ENCODE measurements at places on chromosomes 7 and 10.

GRCh38 chr7:92698237-92698841 is 108.1 kb upstream of the FAM133B start:
- no peak for DNase-seq

DNA sequence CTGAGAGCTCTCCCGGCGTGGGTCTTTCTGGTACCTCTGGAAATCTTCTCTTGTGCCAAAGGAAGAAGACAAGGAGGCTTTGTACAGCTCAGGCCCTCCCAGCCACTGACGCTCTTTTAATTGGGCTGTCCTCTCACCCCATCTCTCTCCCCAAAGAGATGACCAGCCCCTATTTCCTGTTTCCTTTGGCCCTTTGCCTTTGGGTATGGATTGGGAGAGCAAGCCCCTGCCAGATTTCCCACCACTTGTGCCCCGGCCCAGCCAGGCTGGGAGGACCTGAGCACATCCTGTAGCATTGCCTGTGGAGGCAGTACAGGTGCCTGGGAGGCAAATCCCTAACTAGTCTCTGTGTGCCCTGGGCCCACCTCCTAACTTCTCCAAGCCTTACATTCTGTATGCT is 5.7 kb upstream of the PLAC9 start:
- no peak for DNase-seq

- no peak for DNase-seq
Measured at GRCh38 chr10:100173035-100173434, 12.8 kb downstream of the ERLIN1 start.

DNA sequence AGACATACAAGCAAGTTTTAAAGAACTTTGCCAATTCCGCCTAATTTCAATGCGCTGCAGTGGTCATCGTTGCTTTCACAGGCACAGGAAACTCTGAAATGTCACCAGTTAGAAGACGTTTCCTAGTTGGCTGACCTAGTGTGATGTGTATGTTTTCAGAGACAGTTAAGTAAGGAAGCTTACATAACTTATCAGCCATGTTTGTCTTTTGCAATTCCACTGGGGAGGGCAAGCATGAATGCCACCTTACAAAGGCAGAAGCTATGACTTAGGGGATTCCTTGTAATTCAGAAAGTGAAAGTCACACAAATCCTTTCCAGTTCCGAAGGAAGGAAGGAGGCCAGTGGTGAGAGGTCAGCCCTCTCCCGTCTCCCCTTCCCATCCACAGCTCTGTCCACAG is 15.0 kb upstream of the NPS start:
- no peak for DNase-seq

GRCh38 chr10:11516431-11516746 is 95.1 kb downstream of the USP6NL start:
- no peak for DNase-seq

- no peak for DNase-seq
Measured at GRCh38 chr10:70503776-70504175, 25.2 kb downstream of the PALD1 start.

DNA sequence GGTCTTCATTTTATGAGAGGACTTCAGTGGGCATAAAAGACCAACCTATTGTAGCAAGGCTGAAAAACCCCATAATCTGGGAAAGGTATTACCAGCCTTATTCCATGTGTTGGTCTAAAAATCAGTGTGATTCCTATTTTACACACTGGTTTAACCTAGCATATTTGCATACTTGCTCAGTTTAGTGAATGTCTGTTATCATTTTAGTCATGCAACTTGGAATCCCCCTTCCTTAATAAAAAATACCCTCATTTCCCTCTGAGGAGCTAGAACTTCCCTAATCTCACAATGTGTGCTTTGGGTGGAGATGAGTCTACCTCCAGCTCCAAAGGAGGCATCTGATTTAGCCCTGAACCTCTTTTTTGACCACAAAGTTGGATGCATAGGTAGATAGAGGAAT is 312.8 kb upstream of the SORCS1 start:
- DNase-seq = no peak

- DNase-seq = no peak
Measured at GRCh38 chr7:17501441-17502212, 203.2 kb downstream of the AHR start.

DNA sequence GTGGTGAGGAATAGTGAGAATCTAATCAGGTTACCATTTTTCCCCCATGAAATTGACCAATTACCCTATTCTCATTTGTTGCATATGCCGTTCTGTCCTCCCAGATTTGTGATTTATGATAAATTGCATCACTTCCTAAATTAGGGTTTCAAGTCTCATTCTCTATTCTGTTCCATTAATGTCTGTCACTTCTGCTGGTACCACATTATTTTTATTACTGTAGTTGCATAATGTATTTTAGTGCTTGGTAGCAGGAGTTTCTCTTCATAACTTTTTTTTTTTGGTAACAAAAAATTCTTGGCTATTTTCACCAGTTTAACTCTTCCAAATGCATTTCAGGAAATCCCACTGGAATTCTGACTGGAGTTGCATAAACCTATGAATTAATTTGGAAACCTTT is 44.0 kb upstream of the FAM133B start:
- no peak for DNase-seq

- DNase-seq = no peak
Measured at GRCh38 chr7:617614-618538, 98.2 kb upstream of the PDGFA start.

GRCh38 chr10:22321924-22322640 is 1.2 kb downstream of the BMI1 start:
- DNase-seq = peak; percentile 25

DNA sequence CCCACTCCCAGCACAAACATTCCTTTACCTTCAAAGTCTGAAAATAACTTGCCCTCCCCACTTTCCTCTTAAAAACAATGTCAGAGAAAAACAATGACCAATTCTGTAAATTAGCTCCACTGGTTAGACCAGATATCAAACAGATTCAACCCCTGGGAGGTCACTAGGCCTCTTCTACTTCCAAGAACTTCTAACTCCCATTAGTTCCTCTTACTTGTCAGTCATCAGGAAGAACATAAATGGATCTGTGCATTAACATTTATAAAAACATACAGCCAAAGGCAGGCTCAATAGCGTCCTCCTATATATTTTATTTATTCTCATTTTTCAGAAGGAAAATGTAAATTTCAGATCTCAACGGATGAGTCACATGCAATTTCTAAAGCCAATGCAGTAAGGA is 2.2 kb downstream of the ELAPOR2 start:
- no peak for DNase-seq
